Lower leg skin (tissue), 4 donors: ENCODE measurements at places on chromosomes 2 and 18. TPM values are rescaled to one million over a fixed set of nuclear protein-coding genes. Genes with fewer than 3 reads are reported as not detected.

DNA sequence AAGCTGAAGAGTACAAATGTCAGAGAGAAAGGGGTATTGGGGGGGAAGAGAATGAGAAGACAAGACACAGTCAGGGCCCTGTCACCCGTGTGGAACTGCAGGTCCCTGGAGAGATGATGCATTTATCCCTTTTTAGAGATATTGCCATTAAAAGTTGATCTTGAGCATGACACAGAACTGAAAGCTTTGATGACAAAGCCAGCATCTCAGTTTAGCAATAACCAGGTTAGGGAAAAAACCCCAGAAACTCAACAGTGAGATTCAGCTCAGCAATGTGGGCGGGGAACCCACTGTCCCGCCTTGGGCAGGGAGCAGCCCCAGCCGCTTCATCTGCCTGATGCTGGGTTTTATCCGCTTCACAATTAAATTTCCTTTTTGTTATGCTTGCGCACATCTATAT is 181.1 kb downstream of the NEDD4L start:
- no peak for DNase-seq

DNA sequence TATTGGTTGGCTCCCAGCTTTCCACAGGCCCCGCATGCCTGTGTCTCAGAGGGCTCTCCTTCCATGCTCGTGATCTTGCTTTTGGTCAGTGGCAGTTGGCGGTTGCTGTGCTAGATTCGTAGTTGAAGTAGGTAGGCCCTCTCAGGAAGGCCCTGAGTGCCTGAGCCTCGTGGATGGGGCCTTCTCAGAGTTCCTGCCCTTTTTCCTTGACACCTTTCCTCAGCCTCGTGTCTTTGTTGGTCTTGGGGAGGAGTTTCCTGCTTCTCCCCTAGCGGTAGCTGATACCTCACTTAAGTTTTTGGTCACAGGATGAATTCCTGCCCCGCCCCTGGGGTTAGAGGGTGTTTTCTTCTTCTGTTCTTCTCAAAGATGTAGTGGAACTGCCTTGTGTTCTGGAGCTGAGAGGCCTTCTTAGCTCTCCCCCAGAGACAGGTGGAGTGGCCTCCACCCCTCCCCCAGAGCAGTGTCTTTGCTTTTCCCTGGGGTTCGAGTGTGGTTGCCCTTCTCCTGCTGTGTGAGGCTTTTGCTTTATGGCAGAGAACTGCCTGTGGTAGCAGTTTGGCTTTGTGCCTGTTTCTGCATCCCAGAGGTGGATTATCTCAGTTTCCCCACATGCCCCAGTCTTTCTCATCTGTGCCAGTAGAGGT is 94.8 kb downstream of the ZNF407 start:
- no peak for DNase-seq

Gene ZNF236
- total RNA-seq = 15.2 TPM

DNA sequence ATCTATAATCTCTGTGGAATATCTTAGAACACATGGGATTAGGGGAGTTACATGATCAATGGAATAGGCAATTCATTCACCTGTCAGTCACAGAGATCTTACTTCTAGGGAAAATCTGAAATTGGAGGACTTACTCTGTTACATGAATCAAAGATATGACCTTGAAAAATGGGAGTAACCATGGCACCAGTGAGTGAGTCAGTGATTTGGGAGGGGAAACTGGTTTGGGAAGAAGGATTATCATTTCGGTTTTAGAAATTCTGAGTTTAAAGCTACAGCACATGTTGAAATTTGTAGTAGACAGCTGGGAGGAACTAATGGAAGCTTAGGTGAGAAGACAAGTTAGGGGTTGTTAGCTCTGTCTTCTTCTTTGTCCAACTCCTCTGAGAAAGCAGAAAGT is 153.7 kb downstream of the CAMKMT start:
- no peak for DNase-seq

- DNase-seq = no peak
Measured at GRCh38 chr18:36312806-36313395, 15.4 kb downstream of the FHOD3 start.

GRCh38 chr18:66993492-66993891 is 389.6 kb upstream of the CDH19 start:
- no peak for DNase-seq

GRCh38 chr2:26681656-26682055 is 10.9 kb upstream of the KCNK3 start:
- no peak for DNase-seq

Gene KLF7
- 26.4 TPM for total RNA-seq

GRCh38 chr2:20094142-20094755 is 42.8 kb upstream of the LAPTM4A start:
- DNase-seq = no peak

DNA sequence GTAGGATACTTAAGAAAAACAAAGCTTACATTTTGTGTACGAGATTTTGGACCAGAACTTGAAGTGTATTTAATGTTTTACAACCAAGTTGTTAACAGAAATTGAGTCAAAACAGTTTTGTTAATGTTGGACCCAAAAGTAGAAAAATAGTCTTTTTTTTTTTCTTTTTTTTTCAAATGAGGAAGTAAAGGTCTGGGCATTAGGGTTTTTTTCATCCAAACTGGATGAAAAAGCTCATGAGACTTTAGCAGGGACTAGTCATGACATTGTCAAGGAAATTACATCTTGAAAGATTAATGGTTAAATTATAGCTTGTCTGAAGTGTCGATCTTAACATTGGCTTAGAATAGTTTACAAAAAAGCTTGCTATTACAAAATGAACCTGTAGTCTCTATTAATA is 32.3 kb downstream of the CCNT2 start:
- DNase-seq = no peak

GRCh38 chr18:45119876-45120275 is 439.2 kb downstream of the SETBP1 start:
- DNase-seq = no peak

DNA sequence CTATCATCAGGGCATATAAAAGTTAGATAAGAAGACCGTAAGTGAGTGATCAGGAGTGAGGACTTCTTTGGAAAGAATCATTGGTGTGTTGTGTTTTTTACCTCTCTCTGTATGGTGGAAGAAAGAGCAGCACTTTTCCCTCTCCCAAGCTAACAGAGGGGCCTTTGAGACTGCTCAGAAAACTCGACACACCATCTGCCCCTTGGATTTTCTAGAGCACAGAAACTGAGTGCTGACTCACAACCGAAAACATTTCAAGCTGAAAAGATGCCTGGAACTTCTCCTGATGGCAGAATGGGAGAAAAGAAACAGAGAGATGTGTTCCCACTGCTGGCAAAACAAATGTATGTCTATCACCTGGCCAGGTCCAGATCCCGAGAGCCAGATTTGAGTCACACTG is 156.6 kb downstream of the DNAH7 start:
- no peak for DNase-seq

DNA sequence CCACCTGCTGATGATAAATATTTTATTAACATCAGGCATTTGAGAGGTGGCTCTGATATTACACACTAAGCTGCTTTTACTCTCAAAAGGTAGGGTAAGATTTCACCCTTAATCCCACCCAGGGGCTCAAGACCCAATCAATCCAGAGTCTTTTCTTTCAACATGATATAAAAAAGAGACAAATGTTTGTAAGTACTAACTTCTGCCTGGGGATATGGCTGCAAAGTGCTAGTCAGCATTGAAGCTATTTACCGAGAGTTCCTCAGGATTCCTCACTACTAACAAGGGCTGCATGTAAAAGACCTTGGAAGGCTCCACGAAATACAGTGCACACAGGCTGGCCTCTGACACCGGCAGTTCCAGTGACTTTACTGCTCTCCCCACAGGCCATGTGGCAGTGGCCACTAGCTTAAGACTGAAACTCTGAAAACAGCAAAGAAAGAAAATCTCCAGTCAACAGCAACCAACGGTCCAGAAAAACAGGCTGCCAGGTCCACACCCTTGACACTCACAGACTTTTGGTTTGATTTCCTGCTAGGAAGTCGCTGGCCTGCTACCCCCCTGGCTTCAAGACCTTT is 11.2 kb downstream of the MREG start:
- DNase-seq = no peak

Gene UGT1A8
- not detected for total RNA-seq

DNA sequence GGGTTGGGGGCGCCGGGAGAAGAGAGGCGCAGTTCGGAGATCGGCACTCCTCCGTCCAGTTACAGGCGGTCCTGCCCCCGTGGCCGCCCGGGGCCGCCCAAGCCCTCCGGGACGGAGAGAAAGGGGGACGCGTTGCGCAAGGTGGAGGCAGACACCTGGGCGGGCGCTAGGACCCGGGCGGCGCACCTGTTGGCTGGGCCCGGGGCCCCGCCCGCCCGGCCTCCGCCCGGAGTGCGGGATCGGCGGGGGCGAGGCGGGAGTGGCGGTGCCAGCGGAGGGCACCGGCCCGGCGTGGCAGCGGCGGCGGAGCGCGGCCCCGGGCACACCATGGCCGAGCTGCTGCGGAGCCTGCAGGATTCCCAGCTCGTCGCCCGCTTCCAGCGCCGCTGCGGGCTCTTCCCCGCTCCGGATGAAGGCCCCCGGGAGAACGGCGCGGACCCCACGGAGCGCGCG is at the start of gene SGPP2:
Gene SGPP2, plus strand, starts transcription at position 268 of the 453 bp plus-strand sequence. Its CDS starts 60 bp downstream, at position 328.
- DNase-seq = no peak

- no peak for DNase-seq
Measured at GRCh38 chr2:73376681-73377080, 9.0 kb upstream of the ALMS1 start.
